Lung (tissue), 17 donors: ENCODE measurements at places on chromosomes 3 and 15. TPM values are rescaled to one million over a fixed set of nuclear protein-coding genes. Genes with fewer than 3 reads are reported as not detected.

DNA sequence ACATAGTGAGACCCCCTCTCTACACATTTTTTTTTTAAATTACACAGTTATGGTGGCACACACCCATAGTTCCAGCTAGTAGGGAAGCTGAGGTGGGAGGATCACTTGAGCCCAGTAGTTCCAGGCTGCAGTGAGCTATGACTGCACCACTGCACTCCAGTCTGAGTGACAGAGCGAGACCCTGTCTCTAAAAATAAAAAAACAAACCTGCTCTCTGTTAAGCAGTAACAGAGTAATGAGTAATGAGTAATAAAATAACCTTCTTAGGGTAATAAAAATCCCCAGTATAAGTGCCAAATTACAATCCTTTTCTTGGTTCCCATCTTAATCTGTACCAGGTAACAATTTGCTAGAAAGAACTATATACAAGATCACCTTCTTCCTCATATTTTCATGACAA lies 65.9 kb upstream of the PLXND1 start:
- no peak for DNase-seq

GRCh38 chr15:23472033-23472432 lies 25.0 kb upstream of the GOLGA6L2 start:
- no peak for DNase-seq

DNA sequence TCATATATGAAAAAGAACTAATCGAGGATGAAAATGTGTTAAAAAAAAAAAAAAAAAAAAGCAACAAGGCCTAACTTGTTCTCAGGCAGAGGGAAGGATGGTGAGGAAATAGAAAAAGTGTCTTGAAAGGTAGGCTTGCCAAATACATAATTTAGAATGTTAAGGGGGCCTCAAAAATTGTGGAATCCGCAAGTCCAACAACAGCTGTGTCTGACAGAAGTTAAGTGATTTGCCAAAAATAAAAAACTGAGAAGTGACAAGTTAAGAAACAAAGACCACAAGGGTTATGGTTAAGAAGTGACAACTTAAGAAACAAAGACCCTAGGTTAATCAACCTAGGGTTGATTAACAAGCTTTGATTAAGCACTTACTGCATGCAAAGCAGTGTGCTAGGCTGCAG lies 110.6 kb downstream of the P2RY1 start:
- peak; percentile 14 for DNase-seq

GRCh38 chr15:64909546-64909945 lies 2.2 kb upstream of the ANKDD1A start:
- no peak for DNase-seq

The ZBBX gene
- 11.3 TPM for polyA plus RNA-seq

The SLC22A14 gene
- polyA plus RNA-seq = 0.07 TPM

The PSMD6 gene
- polyA plus RNA-seq = 59.1 TPM
